ENCODE measurements at places on chromosomes 16 and 17.

GRCh38 chr16:48687421-48688038 is 77.5 kb upstream of the N4BP1 start:
- DNase-seq: no peak

DNA sequence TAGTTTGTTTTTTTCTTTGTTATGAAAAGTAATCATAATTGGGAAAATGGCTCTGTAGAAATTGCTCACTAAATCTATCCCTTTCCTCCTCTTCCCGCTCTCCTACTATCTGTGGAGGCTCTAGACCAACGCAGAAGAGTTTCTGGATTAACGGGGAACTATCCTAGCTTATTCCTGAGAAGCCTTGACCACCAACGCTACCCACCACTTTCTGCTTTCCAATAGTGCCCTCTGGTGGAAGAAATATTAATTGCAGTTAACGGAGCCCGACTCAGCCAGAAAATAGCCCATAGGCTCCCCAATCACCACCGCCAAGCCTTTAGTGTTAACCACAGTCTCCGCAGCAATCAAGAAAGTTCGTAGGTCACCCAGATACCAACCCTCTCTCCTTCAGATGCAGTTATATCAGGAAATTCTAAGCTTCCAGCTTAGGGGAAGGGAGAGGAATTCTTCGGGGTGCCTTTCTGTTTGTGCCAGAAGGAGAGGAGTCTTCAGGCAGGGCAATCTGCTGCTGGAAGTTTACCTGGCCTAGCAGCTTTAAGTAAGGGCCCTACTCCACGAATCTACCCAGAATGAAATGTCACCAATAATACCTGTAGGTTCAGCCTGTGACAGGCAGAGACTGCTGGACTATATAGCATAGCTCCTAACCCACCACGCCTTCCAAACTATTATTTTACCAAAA is 23.0 kb upstream of the NSRP1 start:
- no peak for DNase-seq

GRCh38 chr16:86038926-86039310 is 140.0 kb downstream of the IRF8 start:
- no peak for DNase-seq

DNA sequence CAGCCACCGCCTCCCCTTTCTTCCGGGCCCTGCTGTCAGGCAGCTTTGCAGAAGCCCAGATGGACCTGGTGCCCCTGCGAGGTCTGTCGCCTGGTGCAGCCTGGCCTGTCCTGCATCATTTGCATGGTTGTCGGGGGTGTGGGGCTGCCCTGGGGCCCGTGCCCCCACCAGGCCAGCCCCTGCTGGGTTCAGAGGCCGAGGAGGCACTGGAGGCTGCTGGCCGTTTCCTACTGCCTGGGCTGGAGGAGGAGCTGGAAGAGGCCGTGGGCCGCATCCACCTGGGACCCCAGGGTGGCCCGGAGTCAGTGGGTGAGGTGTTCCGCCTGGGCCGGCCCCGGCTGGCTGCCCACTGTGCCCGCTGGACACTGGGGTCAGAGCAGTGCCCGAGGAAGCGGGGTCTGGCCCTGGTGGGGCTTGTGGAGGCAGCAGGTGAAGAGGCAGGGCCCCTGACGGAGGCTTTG is 5.5 kb upstream of the TGFB1I1 start:
- DNase-seq: no peak

- no peak for DNase-seq
Measured at GRCh38 chr16:22924492-22924891, 110.5 kb downstream of the HS3ST2 start.
